HCEC 1CT (cell line): ENCODE measurements at places on chromosomes 1 and 21.

- DNase-seq = peak; percentile 93
Observed at GRCh38 chr1:66217021-66217420, 316.9 kb upstream of the SGIP1 start.

DNA sequence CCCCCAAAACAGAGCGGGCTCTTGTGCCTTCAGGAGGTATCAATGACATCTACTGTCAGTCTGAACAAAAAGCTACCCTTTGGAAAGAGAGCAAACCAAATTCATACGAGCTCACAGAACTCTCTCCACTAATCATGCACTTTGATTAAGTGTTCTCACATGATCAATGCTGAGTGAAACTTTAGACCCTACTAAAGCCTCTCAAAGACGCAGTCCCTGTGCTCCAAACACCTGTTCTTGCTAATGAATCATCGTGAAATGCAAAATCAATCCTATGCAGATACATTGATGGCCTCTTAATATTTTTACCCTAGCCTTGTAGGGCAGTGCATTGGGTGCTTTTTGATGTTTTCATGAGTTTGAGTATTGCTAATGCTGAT is 113.4 kb downstream of the ZBTB18 start:
- DNase-seq = no peak

DNA sequence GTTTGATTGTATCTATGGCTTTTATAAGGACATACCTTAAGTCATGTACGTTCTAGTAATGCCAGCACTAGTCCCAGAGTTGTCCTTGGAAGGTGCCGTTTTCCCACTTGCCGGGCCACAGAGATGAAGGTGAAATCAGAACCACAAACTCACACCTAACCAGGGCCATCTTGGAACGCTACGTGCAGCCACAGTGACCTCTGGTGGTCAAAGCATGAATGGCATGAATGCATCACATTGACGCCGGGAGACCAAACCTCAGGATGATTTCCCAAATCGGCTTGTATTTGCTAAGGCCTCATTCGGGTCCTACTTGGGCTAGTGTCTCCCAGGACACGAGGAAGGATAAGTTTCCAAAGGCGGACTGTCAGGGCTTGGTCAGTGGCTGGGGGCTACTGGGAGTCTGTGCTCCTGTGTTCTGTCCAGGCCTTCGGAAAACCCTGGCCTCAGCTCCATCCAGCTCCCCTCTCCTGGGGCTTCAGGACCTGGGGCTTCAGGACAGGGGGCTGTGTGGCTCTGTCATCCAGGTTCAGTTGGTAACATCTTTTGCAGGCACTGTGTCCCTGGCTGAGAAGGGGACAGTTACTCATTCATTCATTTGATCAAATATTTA is 260.5 kb downstream of the PRDM2 start:
- DNase-seq = peak; percentile 19

DNA sequence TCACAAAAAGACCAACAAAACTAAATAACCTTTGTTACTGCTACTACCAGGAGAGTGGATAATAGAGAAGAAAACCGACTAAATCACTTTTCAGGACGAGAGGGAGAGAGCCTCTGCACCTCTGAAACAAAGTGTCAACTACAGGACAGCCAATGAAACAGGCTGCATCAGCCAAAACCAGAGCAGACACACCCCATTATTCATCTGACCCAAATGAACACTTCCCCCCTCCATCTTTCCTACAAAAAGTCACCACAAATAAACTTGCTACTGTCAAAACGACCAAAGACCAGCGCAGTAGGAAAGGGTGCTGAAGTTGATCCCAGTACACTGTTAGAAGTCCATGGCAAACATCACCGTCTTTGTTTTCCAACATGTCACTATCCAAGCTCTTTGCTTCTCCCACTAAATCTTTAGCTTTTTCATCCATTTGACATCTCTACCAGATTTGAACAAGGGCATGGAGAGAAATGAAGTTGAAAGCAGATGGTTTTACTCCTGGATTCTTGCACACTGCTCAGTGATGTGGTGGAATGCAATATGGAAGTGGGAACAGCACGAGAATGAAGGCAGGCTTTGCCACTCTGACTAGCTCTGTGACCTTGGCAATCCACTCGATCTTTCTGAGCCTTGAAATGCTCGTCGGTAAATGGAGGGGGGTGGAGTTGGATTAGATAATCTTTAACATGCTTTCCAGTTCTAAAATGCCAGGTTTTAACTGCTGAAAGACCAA is 20.5 kb downstream of the DSTYK start:
- peak; percentile 20 for DNase-seq

DNA sequence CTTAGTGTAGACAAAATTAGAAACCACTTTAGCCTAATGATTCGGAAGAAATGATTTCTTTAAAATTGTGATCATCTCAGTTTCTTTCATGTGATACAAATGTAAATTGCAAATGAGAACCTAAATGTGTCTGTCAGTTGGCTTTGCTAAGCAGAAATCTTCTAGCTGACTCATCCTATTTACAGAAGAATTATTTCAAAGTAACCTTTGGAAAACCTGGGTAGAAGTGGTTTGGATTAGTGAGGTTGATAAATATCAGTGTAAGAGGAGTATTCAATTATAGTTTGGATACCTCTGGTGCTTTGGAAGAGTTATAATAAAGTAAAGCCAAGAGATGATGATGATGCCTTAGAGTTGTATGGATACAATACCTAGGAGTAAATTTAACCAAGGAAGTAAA is 37.4 kb downstream of the CC2D1B start:
- no peak for DNase-seq
